ENCODE measurements at places on chromosomes 5 and 9.

- no peak for DNase-seq
Measured at GRCh38 chr5:68021916-68022315, 193.6 kb upstream of the PIK3R1 start.

DNA sequence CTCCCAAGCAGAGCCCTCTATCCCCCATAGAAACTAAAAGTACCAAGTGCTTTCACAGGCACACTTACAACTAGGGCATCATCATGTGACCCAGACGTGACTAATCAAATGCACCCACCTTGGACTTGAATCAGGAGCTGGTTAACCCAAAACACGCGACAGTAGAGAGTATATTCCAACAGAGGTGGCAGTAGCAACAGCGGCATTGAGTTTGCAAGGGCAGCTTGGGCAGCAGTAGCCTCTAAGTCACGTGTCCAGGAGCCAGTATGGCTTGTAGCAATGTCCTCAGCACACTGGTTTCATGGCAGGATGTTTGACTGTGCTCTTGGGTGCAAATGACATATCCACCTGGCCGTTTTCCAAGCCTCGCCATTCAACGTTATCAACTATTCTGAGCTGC, 73.4 kb upstream of the DNAH5 start:
- no peak for DNase-seq

GRCh38 chr9:95100071-95100627, 217.4 kb downstream of the FANCC start:
- DNase-seq = no peak

GRCh38 chr5:113047234-113047633, 70.6 kb downstream of the DCP2 start:
- peak; percentile 55 for DNase-seq

GRCh38 chr5:169333518-169333917, 32.6 kb upstream of the SLIT3 start:
- DNase-seq = no peak

DNA sequence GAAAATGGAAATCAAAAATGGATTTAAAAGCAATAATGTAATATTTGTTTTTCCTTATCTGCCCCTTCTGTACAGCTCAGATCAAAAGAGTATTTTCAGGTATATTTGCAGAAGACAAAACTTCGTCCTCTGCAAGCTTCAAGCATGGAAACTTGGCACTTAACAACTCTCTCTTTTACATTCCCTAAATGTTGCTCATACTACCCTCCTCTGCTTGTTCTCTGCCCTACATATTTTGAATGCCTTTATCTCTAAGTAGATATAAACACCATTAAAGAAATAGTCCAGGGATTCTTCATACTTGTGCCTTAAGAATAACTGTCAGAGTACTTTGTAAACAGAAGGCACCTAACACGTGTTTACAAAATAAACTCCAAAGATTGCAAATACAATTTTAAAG, 19.2 kb upstream of the SMC2 start:
- peak; percentile 94 for DNase-seq

DNA sequence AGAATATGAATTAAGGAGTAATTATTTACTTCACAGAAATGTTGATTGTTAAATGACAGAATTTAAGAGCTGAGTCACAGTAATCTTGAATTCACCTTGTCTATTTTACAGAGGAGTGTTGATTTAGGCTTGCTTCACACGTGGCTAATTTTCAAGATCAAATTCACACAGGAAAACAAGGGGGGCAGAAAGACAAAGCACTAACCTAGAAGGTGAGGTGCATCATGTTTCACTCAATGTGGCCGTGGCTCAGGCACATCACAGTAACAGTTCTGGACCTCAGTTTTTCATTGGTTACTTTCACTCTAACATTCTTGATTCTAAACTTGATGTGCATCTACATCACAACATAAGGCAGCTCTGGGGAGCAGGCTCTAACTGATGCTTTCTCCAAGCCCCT, 69.6 kb upstream of the GNAQ start:
- no peak for DNase-seq

DNA sequence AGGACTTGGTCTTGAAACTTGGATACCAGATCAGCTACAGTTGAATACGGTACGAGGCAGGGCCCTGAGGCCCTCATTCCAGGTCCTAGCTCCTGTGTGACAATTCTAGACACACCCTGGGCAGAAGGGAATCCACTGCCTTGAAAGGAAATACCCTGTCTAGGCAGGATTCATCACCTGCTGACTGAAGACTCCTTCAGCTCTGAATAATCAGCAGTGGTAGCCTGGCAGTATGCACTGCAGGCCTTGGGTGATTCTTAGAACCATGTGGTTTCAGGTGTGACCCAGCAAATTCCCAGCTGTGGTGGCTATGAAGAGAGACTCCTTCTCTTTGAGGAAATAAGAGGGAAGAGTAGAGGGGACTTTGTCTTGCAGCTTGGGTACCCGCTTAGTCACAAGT, 17.2 kb upstream of the EFNA5 start:
- no peak for DNase-seq

GRCh38 chr9:127938298-127938690, 640 bp upstream of the DPM2 start:
- no peak for DNase-seq

- DNase-seq = peak; percentile 34
Measured at GRCh38 chr9:13993632-13994185, 320.2 kb downstream of the NFIB start.

DNA sequence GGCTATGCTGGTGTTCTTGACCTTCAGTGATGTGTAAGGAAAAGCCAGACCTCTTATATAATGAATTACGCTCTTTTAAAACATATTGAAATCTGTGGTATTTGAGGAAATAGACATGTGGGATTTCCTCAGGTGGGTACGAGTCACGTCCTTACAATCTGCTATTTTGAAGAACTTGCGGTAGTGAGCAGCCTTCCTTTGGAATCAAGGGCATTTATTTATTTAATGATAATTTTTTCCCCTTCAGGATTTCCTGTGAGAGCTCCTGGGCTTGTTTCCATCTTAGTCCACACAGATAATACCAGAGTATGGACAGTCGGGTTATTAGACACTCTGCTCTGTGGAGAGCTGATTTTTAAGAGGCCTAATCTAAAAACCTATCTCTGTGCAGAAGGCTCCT, 167.9 kb downstream of the ARHGEF28 start:
- peak; percentile 71 for DNase-seq

GRCh38 chr9:121299467-121300282, 31.7 kb downstream of the GSN start:
- DNase-seq = peak; percentile 34

DNA sequence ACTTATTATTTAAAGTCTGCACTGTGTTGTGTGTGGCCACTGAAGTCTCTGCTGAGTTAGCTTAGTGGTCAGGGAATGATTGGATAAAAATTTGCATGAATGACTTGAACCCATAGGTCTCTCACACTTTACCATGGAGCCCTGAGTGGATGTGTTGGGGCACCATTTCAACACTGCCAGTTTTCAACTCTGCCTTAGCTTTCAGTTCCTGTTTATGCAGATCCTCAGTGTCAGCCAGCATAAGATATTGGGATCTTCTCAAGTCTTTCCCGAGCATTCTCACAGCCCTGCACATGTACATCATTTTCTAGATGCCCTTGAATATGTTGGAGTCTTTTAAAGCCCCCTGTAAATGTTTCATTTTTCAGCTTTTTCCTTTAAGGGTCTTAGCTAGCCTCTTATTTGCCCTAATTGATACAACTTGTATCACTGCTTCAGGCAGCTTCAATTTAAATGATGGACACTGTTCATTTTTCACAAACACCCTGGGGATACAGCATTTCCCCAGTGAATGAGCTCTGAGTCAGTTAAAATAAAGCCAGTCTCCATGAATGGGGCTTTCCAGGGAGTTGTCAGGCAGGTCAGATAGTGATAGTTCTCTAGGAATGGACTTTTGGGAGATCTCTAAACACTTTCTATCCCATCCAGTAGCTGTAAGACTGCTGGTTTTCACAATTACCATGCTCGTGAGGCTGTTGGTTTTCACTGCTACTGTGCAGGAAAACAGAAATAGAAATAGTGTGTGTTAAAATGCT, 211.9 kb upstream of the PAPPA start:
- peak; percentile 76 for DNase-seq

GRCh38 chr5:138739938-138740337, 13.3 kb upstream of the CTNNA1 start:
- DNase-seq = no peak

GRCh38 chr5:171697221-171698102, 88.2 kb upstream of the SMIM23 start:
- DNase-seq = no peak

- DNase-seq = peak; percentile 79
Measured at GRCh38 chr5:181187500-181188213, 17.3 kb downstream of the TRIM7 start.

DNA sequence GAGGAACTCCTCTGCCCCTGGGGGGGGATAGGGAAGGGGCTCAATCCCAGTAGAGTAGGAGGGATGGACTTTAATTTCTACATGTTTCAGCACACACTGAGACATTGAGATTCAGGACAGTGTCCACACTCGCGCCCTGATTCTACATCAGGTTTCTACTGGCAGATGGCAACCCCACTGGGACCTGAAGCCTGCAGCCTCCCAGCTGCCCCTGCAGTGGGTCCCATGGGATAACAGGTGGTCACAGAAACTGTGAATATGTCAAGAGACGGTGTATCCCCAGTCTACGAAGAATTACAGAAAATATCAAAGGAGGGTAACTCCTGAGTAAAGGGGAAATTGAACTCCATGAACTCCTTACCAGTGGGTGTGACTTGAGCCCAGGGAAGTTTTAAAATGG, 2.4 kb upstream of the TERT start:
- no peak for DNase-seq

GRCh38 chr5:41683181-41683580, 172.8 kb upstream of the PLCXD3 start:
- no peak for DNase-seq

DNA sequence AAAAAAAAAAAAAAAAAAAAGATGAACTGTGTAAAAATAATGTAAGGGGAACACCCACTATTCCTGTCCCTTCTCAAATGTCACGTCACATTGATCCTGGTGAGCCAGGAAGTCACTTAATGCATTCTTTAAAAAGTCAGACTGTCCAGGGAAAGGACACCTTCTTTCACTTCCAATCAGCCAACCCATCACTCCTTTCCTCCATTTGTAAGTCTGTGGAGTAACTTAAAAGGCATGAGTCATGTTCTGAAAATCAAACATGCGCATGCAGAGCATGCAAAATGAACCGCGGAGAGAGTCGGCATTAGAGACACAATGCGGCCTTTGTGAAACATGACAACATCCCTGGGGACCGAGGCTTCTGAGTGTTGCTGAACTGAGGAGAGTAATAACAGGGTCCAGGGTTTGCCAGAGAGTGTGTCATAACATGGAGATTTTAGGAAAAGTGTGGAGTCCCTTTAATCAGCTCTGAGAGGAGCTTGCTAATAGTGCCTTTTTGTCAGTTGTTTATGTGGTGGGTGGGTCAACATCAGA, 77.6 kb upstream of the SEMA6A start:
- DNase-seq = peak; percentile 32

GRCh38 chr5:148857474-148857873, 31.1 kb downstream of the ADRB2 start:
- no peak for DNase-seq

DNA sequence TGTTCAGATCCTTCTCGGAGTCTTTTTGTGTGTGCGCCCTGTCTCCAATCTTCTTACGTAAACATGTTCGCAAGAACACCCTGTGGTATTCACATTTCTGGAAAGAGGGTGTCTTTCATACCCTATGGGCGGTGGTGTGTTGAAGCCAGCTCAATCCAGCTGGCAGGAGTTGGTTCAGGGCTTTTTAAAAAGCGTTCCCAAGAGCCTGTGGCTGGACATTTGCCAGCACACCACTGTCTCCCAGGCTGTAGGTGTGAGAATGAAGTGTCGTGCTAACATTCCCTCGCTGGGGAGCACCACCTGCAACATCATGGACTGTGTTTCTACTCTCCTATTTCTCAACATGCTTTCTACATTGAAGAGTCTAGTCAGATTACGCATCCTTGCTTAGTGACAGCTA, 51.7 kb downstream of the S1PR3 start:
- DNase-seq = no peak

GRCh38 chr5:164207646-164208045, 702.2 kb downstream of the MAT2B start:
- peak; percentile 35 for DNase-seq

GRCh38 chr5:147855774-147856069, 22.8 kb upstream of the SCGB3A2 start:
- DNase-seq = no peak

GRCh38 chr9:136978073-136978864, 965 bp downstream of the PTGDS start:
- peak; percentile 61 for DNase-seq

GRCh38 chr5:102547141-102548035, 48.6 kb upstream of the SLCO6A1 start:
- no peak for DNase-seq

GRCh38 chr5:100901821-100902341, 1.2 kb downstream of the ST8SIA4 start:
- DNase-seq = peak; percentile 1

- no peak for DNase-seq
Measured at GRCh38 chr9:92446536-92446935, 22.3 kb upstream of the OMD start.

DNA sequence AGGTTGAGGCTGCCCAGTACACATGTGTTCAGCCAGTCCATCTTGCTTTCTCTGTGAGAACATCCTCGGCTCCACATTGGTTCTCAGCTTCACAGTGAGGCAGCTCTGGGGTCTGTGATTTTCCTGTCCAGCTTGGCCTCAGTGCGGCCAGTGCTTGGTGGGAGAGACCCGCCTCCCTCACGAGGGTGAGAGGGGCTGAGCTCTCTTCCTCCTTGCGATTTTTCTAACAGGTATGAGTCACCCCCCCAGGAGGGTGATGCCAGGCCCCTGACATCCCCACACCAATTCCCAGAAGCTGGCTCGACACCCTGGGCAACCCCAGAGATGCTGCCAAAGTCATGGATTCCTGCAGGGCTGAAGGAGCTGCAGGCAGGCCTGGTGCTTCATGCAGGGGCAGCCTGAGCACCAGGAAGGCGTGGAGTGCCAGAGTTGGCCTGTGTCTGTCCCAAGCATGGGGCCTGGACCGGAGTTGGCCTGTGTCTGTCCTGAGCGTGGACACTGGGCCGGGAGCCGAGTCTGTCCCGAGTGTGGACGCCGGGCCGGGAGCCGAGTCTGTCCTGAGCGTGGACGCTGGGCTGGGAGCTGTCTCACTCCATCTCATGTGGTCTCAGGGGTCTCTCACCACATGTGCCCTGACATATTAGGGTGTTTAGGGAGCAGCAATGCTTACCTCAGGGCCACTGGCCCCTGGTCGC, 408.6 kb upstream of the IRX4 start:
- no peak for DNase-seq

DNA sequence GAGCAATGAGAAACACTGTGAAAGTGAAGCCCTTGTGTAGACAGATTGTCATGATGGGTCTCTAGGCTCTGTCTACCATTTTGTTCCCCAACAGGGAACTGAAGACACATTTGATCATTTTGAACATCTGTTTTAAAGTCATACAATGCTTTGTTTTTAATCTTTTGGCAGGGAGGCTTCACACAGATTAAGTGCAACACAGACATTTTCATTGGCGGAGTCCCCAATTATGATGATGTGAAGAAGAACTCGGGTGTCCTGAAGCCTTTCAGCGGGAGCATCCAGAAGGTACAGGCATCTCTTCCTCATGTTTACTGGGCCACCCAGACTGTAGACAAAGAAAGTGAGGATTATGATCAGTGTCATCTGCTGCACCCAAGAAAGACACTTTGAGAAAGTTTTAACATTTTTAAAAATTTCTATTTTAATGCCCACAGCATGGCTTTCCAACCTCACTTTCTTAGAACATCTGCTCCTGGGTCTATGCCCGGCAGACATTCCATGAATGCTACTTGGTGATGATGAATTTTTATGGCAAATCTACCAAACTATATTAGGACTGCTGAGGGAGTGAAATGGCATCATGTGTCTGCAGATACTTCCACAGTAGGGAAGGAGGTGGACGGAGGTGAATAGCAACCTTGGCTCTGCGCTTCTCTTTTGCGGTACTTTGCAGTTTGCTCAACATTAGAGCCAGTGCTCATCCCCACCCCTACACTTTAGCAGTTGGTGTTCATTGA, 121.3 kb downstream of the LIFR start:
- no peak for DNase-seq
